ENCODE measurements at places on chromosomes 3 and 15. TPM values are rescaled to one million over a fixed set of nuclear protein-coding genes. Genes with fewer than 3 reads are reported as not detected.

DNA sequence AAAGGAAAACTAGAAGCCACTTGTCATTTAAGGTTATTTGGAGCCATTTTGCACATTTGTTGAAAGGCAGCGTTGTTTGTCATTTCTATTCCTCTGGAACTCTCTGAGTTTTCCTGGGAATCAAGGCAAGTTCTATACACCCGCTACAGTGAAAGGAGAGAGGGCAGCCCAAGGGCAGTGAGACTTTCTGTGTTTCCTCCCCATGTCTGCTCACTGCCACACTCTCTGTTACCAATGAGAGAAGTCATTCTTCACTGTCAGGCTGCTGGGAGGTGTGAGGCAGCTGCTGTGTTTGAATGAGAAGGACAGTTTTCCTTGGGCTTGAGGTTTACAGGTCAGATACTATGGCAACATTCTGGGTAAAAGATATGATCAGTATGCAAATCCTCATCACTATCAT lies 36.0 kb downstream of the ATP13A5 start:
- DNase-seq, result peak; percentile 26

DNA sequence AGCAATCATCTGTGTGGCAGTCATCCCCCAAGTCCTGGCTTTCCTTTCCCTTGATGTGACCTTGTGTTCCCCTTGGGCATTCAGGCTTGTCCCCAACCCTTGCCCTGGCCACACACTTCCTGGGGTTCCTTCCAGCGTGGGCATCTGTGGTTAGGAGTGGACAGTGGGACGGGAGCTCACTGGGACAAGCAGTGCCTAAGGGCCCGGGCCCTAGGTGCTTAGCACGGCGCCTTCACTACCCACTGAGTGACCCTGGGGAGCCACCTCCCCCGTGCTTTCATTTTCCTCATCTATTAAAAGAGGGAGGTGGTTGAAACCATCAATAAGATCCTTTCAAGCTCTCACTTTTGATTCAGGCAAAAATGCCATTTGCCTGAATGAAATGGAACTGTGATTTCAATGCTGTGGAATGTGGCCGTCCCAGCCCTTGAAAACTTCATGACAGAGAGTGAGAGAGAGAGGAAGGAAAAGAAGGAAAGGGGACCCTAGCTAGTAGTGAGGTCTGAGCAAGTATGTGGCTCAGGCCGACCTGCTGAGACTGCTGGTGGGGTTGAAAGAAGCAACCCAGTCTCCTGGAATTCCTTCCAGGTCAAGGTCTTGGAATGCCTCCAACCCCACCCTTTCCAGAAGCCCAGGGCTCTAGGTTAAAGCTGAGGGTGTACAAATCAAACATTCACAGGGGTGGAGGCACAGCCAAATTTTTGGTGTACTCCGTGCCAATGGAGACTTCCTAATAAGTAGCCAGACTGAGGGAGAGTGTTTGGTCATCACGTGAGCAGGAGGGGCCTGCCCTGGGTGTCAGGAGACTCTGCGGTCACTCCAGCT lies 302.9 kb downstream of the TLE3 start:
- DNase-seq, result no peak

TPRG1 gene
- total RNA-seq, result 0.45 TPM

CYP1A1 gene
- 5.7 TPM for total RNA-seq

GPR160 gene
- total RNA-seq, result 3.7 TPM

ERC2 gene
- total RNA-seq, result 0.96 TPM

ITIH1 gene
- not detected for total RNA-seq

DNA sequence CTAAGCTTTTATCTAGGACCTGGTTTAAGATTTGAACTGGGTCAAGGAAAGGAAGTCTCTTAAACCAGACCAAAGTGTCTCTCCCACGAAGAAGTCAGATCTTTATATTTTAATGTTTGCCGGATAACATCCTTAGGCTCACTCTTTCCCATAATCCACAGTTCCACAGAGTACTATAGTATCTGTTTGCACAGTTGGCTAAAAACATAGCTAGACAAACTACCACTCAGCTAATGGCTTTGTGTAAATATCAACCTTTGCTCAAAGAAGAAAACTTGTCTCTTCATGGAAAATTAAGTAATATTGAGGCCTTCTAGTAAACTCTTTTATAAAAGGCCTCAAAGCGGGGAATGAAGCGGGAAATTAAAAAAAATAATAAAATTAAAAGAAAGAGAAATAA lies 13.5 kb upstream of the SLC9C1 start:
- no peak for DNase-seq

HES1 gene
- 42.3 TPM for total RNA-seq

DNA sequence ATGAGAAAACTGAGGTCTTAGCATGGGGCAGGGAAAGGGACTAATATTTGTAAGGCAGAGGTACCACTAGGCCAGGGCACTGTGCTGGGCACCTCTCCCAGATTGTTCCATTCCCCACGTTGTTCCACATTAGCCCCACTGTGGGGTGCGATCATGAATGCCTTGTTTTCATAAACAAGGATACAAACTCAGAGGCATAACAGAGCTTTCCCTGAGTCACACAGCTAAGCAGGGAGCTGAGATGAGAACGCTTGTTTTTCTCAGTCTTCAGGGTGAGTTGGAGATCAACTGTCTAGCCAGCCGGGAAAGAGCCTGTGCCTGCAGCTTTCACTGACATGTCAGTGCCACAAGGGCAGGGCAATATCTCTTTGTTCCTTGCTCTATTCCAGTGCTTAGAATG lies 47.9 kb upstream of the ITGA11 start:
- DNase-seq, result no peak

DHX30 gene
- 96.6 TPM for total RNA-seq

- DNase-seq, result no peak
Observed at GRCh38 chr3:28050885-28051284, 190.5 kb upstream of the CMC1 start.

- DNase-seq, result peak; percentile 79
Observed at GRCh38 chr3:179898024-179898423, 138.7 kb downstream of the PEX5L start.

- no peak for DNase-seq
Observed at GRCh38 chr3:64253689-64254088, 28.4 kb upstream of the PRICKLE2 start.

FRMD5 gene
- total RNA-seq, result 14.3 TPM

GRCh38 chr3:59856934-59857460 lies 807.2 kb upstream of the CFAP20DC start:
- DNase-seq, result no peak

- DNase-seq, result no peak
Observed at GRCh38 chr3:56183529-56183928, 284.7 kb downstream of the ERC2 start.

DNA sequence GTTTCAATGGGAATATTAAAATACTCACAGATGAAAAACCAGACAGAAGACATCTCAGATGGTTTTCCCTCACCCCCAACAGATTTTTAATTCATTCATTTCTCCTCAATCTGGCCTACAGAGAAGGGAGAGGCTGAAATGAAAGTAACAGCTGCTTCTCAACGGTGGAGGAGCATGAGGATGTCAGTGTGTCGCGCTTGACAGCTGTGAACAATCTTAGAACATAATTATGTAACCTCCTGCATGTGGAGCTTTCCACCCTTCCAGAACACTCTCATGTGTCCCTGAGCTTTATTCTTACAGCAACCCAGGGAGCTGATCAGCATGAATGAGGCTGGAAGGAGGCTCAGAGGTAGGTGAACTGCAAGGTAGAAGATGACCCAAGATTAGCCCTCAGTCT lies 52.7 kb downstream of the MB21D2 start:
- no peak for DNase-seq

SLC9C1 gene
- 0.64 TPM for total RNA-seq

DNA sequence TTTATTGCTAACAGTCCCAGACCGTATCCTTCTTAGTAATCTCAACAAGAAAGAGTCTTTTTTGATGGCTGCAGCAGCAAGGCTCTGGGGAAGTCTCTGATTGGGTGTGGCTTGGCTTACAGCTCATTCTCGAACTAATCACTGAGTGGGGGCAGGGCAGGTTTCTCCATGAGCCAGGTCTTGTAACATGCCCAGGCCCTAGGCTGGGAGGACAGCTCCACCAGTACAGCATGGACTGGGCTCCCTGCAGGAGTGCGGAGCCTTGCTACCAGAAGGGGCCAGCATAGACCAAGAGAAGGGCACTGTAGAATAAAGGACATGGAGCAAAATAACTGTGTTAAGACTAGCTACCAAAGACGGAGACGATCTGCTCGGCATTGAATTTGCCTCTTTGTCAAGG lies 7.2 kb downstream of the CD276 start:
- peak; percentile 58 for DNase-seq

GCHFR gene
- total RNA-seq, result 1.3 TPM

- peak; percentile 7 for DNase-seq
Observed at GRCh38 chr15:45402955-45403877, 24.9 kb upstream of the GATM start.

NDUFB5 gene
- 373 TPM for total RNA-seq

SLC35G2 gene
- 22.7 TPM for total RNA-seq

- DNase-seq, result peak; percentile 39
Observed at GRCh38 chr3:189902230-189903186, 218.2 kb downstream of the P3H2 start.

DNA sequence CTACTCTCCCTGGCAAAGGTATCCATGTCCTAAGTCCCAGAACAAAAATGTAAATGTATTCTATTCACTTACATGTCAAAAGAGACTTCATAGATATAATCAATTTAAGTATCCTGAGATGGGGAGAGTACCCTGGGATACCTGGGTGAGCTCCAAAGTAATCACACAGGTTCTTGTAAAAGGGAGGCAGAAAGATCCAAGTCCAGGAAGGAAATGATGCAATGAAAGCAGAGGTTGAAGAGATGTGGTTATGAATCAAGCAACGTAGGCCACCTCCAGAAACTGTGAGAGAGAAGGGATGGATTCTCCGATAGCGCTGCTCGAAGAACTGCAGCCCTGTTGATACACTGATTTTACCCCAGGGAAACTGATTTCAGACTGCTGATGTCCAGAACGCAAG lies 93.9 kb upstream of the VGLL3 start:
- DNase-seq, result no peak

MED12L gene
- total RNA-seq, result 0.72 TPM

DNA sequence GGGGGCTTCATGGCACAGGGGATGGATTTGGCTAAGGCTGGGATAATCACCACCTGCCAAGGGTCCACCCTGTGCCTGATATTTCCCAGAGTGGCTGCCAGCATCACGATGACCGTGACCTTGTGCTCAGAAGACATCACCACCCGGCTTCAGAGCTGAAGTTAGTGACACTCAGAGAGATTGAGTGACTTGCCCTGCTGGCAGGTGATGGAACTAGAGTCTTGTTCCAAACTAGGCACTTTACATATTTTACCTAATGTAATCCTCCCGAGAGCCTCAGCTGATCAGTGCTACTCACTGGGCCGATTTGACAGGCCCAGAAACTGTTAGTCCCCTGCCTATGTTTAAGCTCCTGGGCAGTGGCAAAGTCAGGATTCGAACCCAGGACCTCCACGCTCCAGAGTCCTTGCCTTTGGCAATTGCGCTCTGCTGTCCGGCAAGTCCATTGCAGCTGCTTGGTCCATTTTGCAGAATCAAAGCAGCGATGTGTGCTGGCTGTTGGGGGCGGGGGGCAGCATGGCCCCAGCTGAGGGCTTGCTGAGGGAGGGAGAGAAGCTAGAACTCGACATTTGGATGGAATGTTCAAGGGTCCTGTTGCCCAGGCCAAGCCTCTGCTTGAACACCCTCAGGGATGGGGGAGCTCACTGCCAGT lies 74.8 kb upstream of the GATA2 start:
- DNase-seq, result no peak

ARHGEF26 gene
- total RNA-seq, result 31.2 TPM

- no peak for DNase-seq
Observed at GRCh38 chr3:171156401-171157010, 130.0 kb upstream of the SLC2A2 start.

- no peak for DNase-seq
Observed at GRCh38 chr3:50737906-50738598, 63.3 kb downstream of the DOCK3 start.

ZNF148 gene
- total RNA-seq, result 30.7 TPM

GRCh38 chr15:35491999-35492398 lies 54.0 kb downstream of the DPH6 start:
- no peak for DNase-seq

GRCh38 chr3:112405845-112406244 lies 72.9 kb downstream of the CD200 start:
- DNase-seq, result no peak

SCN5A gene
- 1.0 TPM for total RNA-seq

XRN1 gene
- 19.5 TPM for total RNA-seq

- no peak for DNase-seq
Observed at GRCh38 chr3:1139071-1139470, 46.2 kb downstream of the CNTN6 start.

DNA sequence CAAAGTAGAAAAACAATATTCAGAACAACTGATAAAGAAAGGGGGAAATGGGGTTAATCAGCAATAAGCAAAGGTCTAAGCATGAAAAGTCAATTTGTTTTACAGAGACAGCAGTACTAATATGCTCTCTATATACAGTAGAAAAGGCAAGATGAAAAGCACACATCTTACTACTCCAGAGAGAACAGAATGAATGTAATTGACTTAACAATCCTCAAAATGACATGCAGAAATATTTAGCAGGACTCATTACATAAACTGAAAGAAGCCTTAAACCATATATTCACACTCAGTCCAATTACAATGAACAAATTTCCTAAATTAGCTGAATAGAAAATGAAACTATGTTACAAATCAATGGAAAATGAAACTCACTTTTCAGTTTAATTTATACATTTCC lies 319.8 kb downstream of the SUCLG2 start:
- no peak for DNase-seq

DNA sequence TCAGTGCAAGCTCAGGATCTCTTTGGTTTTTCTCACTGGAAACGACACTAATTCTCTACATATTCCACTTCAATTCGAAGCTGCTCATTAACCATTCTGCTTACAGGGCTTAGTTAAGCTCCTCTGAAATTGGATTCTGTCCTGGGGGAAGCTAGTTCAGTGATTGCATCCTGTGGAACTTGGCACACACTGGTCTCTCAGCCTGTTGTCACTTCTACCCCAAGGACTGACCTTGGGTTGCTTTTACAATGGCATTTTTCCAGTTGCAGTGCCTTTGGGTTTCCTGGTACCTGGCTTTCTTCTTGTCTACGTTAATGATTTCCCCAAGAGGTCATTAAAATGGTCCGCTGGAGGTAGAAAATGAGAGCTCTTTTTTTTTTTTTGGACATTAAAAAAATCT lies 33.3 kb upstream of the GABRB3 start:
- no peak for DNase-seq

TNNC1 gene
- total RNA-seq, result 0.24 TPM

SHQ1 gene
- 25.9 TPM for total RNA-seq

USP3 gene
- total RNA-seq, result 24.2 TPM

DNA sequence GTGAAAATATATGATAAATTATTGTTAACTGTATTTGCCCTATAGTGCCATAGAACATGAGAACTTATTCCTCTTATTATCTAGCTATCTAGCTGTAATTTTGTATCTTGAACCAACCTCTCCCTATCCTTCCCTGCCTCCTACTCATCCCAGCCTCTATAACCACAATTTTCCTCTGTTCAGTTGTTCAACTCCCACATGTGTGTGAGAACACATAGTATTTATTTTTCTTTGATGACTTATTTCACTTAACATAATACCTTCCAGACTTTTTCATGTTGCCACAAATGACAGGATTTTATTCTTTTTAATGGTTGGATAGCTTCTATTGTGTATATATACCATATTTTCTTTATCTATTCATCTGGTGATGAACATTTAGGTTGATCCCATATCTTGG lies 85.4 kb upstream of the SUCLG2 start:
- DNase-seq, result no peak

Data from SK-MEL-5 (cell line).